ENCODE measurements at places on chromosomes 7 and 10.
A peak's percentile ranks its signal among the peaks of the same experiment; 100 is the strongest.

GRCh38 chr10:80501381-80501912 is 36.3 kb upstream of the SH2D4B start:
- no peak for DNase-seq

- DNase-seq, result no peak
Observed at GRCh38 chr10:112695539-112695938, 248.5 kb downstream of the VTI1A start.

DNA sequence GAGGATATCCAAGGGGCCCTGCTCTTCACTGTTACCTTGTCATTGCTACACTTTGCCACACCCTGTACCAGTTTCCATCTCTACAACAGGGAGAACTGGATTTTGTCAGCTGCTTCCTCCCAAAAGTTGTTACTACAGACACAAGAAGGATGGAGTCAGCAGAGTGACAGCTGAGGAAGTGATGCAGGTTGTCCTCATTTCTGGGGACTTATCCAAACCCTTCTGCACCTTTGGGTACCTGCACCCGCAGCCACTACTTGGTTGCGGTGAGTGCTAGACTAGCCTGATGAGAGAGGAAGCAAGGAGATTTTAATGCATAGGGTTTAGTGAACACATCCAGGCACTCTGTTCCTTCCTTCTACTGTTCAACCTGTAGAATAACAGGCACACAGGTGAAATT is 281.0 kb downstream of the RPS24 start:
- no peak for DNase-seq

DNA sequence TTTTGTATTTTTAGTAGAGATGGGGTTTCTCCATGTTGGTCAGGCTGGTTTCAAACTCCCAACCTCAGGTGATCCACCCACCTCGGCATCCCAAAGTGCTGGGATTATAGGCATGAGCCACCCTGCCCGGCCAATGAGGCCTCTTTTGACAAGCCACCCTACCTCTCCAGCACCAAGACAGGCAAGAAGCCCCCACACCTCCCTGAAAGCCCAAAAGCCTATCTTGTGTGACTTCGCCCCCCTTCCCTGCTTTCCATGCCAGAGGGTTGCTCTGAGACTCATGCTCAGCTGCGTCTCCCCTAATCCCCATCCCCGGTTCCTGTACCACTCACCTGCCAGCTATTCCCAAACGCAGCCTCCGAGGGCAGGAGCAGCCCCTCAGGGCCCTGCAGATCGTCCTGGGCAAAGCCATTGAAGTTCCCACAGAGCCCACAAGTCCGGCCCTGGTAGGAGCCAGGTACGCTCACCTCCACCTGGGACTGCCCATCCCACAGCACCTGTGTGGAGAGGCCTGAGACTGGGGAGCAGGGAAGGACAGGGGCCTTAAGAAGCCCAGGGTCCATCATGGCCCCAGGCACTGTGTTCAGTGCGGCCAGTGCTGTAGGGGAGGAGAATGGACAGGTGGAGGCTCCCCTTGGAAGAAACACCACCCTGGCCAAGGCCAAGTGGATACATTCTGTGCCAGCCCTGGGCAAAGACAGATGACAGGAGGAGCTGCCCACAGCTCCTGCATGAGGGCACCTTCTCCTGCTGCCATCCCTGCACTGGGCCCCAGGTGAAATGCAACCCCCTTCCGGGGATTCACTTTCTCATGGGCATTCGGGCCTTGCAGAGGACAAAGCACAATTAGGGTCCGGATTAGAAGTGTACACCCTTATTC is 15.8 kb downstream of the ATP6V1F start:
- DNase-seq, result no peak

DNA sequence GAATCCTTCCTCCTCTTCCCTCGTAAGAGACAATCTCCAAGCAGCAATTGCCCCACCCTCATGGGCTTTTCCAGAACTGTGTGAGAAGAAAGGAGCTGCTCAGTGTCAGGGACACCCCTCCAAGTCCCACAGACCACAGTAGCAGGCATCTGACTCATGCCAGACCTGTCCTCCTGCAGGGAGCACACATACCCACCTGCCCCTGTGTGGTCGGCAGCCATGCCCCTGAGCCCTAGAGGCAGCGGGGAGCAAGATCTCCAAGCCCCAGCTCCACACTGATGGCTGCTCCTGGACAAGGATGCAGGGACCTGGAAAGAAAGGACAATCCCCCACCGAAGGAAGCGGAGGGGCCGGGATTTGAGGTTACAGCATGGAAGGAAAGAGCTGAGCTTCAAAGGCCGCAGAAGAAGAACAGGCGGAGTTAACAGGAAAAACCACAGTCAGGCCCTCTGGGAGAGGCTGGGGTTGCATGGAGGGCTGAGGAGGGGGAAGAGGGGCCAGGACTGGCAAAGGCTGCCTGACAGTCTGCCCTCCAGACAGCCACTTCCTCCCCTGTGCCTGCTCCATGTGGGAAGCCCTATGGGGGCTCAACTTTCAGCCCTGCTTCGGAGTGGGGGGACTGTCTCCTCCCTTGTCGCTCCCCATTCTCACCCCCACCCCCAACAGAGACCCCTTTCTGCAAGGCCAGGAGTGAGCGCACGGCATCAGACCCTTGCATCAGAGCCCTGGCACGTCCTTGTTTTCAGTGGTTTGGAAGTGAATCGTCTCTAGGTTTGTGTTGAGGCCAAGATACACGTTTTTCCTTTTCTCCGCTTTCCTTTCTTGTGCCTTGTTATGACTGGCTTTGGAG is 46.8 kb downstream of the ASB13 start:
- DNase-seq, result peak; percentile 75

- DNase-seq, result no peak
Observed at GRCh38 chr7:77783545-77783944, 14.7 kb downstream of the TMEM60 start.

DNA sequence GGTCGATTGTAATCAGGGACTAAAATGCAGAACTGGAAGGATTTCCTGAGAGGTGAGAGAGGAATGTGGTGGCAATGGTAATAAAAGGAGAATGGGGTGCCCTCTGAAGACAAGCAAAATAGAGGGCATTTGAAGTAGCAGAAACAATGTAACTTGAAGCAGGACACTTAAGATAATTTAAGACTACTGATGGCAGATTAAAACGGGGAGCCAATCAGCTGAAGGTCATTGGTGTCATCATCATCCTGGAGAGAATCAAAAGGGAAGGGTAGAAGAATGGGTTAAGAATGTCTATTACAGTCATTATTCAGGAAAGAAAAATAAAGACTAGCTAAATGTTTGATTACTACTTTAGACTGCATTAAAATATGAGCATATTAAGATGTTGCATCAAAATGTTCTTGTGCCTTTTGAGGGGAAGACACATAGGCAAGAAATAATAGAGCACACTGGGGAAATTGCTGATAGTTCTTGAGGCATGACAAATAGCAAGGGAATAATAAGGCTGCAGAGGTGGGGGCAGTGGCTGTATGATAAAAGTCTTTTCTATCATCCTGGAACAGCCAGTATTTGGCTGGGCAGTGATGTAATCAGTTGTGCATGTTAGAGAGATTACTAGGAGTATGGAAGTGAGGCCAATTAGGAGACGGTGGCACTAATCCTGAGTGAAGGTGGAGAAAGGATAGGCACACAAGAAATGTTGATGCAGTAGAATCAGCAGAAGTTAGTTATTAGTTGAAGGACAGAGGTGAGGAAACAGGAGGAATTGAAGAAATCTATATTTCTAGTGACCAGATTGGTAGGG is 60.2 kb downstream of the CCDC71L start:
- no peak for DNase-seq

DNA sequence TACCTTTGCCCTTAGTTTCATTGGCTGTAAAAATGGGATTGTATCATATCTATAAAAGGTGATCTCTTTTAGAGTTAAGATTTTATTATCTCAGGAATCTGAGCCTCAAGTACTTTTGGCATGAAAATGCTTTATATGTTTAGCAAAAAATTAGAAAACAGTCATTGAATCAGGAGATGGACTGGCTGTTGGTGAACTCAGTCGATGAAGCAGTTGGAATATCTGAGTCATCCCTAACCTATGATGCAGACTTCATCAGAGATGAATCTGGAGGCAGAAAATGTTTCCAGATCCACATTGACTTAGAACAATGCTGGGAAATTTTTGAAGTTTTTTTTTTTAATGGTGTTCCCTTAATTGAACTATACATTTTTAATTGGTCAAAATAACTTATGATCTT is 228.5 kb downstream of the SLC25A13 start:
- peak; percentile 88 for DNase-seq

DNA sequence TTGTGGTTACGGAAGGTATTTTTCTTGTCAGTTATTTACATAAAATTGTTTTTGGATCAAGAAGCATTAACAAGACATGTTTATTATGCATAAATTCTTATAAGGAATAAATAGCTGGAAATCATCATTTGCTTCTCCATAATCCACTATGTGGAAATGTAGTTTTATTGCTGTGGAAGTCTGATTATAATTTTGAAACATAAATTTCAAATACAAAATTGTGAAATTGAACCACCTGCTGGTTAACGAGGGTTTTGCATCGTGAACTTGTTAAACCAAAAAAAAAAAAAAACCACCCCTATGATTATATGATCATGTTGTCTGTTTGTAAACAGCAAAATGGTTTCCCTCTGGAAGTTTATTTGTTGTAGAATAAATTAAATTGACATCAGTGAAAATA is 25.9 kb downstream of the ABRAXAS2 start:
- DNase-seq, result peak; percentile 66

- no peak for DNase-seq
Observed at GRCh38 chr10:43035800-43036199, 41.1 kb upstream of the RET start.

DNA sequence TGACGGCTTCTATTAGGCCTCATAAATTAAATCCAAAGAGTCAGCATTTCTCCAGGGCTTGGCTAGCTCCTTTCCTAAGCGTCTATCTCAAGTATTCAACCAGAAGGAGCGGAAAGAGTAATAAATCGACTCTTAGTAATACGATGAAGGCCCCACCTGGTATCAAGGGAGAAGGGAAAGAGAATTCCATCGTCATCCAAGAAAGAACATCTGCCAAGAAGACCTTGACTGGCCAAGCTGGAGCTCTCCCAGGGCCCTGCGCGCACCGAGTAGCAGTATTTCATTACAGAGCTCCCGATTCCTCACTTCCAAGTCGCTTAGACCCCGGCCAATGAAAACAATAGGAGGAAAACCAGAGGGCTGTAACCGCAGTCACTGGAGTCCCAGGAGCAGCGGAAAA is 178.0 kb upstream of the FRMD4A start:
- peak; percentile 86 for DNase-seq

- no peak for DNase-seq
Observed at GRCh38 chr7:25852939-25853271, 299.1 kb upstream of the NFE2L3 start.

DNA sequence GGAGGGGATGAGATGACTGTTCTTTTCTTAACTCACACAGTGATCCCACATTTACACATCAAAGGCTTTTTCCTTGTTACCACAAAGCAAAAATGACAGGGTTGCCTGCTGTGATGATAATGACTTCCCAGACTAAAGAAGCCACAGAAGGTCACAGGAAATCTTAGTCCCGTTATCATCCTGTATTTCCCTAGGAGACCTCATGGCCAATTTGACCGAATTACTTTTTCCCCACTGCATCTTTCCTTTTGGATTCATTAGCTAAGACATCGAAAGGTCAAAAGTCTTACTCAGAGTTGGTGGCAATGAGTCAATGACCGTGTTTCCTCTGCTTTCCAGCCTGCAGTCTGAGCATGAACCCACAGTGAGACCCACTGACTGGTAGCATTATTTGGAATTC is 130.1 kb upstream of the INHBA start:
- no peak for DNase-seq

GRCh38 chr7:130273081-130273932 is 6.6 kb downstream of the CPA2 start:
- no peak for DNase-seq

DNA sequence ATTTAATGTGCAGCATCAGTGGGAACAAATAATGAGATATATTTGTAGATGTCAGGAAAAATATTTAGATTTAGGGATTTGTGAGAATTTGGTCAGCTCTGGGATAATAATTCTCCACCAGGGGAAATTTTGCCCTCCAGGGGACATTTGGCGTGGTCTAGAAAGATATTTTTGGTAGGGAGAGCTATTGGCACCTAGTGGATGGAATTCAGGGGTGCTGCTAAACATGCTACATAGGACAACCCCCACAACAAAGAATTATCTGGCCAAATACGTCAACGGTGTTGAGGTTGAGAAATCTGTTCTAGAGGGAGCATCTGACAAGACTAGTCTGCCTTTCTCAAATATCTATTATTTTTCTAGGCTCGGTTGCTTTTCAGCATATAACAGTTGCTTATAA is 2.1 kb downstream of the ADK start:
- peak; percentile 69 for DNase-seq

DNA sequence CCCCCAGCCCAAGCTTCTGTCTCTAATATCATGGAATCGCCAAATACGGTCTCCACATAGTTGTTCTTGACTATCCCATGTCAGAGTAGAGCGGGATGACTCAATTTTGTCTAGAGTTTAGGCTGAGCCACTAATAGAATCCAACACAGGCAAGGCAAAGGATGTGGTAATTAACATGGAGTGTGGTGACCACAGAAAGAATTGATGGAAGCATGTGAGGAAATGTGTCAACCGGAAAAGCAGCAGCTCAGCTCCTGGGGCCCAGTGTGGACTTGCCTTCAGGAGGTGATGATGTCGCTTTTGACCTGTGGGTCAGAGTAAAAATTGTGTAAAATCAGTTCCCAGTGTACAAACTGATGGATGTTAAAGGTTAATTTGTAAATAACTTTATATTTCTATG is 139.3 kb upstream of the KLF6 start:
- peak; percentile 58 for DNase-seq

DNA sequence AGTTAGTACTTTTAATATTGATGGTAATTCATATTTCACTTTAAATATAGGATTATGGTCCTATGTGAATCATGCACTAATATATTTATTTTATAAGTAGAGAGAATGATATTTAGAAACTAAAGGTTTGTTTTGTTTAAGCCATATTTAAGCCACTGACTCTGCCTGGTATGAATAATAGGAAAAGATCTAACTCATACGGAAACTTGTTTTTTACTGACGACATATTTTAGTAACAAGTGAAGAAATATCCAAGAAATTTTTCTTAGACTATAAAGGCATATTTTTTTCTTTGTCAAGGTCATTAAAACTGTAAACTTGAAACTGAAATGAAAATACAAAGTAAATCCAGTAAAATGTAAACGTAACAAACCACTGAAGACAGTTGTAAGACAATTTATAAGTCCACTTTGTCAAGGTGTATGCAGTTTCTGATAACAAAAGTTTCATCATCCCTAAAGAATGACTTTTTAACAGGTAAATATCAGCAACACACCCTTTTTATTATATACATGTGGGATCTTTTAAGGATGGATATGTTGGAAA is 147.1 kb downstream of the PHF14 start:
- no peak for DNase-seq

DNA sequence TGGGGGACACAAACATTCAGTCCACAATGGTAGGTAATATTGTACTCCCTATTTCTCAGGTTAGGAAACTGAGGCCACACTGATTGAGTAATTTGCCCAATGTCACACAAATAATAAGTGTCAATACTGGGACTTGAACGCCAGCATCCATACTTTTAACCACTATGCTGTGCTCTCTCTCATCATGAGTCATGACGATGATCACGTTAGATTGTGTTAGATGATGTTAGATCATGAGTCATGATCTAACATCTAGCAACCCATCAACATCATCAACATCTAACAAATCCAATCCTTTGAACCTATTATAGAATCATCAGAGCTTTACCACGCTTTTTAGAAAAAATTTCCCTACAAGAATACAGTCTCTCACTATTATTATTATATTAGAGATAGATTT is 28.1 kb upstream of the HERPUD2 start:
- DNase-seq, result no peak

All from fibroblast of the aortic adventitia (primary cell).